ENCODE measurements at places on chromosomes 2 and 18. TPM values are rescaled to one million over a fixed set of nuclear protein-coding genes. Genes with fewer than 3 reads are reported as not detected.
A peak's percentile ranks its signal among the peaks of the same experiment; 100 is the strongest.

DNA sequence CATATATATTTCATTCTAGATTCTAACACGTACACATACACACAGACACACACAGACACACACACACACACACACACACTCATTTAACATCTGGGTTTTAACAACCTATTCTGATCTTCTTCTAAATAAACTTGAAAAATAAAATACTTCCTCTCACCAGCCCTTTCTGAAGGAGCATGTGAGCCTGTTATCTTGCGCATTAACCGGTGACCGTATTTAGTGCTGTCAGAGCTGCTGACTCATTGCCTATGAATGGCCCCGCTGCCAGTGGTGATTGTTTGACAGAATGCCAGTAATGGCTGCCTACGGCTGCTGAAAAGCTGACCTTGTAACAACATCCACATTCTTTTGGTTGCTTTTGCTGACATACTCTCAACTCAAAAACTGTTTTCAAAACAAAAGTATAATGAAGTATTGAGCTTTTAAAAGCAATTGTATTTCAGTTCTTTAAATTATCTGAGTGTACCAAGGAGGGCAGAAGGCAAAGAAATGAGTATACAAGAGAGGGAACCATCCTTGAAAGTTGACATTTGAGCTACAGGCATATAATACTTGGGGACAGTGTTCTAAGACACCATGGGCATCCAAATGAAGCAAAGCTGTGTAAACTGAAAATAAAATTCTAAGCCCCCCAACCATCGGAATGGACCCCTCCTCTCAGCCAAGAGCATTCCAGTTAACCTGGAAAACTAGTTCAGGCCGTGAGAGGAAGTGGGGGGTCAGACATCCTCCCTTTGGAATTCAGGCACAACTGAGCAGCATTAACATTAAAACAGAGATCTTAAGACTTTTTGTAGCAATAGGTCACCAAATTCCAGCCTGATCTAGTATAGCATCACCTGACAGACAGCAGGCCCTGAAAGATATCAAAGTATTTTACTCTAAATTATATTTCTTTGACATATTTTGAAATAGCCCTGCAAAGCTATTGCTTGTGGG, 50.2 kb upstream of the DTNA start:
- peak; percentile 73 for DNase-seq

- DNase-seq: no peak
These were observed 90.2 kb downstream of the NCK2 start for GRCh38 chr2:105834931-105835330.

DNA sequence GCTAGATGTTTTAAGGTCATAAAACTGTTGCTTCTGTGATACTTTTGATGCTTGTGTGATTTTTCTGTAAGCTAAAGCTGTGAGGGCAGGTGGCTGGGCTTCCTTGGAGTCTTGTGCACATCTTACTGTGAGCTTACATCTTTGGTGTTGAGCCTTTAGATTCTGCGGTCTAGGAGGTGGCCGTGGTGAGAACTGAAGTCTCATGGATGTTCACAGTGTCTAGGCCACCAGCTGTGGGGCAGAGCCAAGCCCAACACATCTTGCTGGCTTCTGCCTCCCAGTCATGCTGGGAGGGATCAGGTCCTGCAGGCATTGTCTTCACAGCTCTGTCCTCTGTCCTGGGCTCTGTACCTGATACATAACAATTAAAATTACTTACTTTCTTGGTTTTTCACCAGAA, 219.7 kb upstream of the HS6ST1 start:
- peak; percentile 31 for DNase-seq

DNA sequence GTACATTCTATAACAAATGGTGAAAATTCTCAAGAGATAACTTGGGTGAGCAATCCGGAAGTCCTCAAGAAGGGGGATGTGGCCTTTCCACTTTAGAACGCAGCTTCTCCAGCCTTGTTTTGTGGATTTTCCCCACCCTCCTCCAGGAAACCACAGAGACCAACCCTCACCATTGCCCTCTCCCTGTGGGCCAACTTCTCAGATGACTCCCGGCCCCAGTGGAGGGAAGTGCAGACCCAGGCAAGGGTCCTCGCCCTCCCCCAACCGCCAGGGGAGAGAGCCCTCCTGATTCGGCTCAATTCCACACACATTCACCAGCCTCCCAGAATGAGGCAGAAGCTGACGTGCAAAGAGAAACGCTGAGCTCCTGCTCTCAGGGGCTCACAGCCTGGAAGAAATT, 277.2 kb downstream of the EIPR1 start:
- DNase-seq: peak; percentile 63

ALKAL2 gene
- 15.5 TPM for total RNA-seq

DNA sequence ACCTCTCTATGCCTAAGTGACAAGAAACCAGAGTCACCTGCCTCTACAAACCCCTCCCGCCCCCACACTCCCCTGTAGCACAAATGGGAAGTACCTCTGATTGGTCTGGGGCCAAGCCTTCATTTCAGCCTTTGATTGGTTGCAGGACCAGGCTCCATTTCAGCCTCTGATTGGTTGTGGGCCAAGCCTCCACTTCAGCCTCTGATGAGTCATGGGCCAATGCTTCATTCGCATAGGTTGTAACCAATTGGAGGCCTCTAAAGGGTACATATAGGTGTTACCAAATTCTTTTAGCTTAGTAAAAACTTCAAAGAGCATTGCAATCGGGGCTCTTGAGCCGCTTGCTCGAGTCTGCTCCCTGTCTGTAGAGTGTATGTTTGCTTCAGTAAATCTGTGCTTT, 25.0 kb downstream of the CCDC102B start:
- no peak for DNase-seq

C2orf66 gene
- total RNA-seq: not detected

DNA sequence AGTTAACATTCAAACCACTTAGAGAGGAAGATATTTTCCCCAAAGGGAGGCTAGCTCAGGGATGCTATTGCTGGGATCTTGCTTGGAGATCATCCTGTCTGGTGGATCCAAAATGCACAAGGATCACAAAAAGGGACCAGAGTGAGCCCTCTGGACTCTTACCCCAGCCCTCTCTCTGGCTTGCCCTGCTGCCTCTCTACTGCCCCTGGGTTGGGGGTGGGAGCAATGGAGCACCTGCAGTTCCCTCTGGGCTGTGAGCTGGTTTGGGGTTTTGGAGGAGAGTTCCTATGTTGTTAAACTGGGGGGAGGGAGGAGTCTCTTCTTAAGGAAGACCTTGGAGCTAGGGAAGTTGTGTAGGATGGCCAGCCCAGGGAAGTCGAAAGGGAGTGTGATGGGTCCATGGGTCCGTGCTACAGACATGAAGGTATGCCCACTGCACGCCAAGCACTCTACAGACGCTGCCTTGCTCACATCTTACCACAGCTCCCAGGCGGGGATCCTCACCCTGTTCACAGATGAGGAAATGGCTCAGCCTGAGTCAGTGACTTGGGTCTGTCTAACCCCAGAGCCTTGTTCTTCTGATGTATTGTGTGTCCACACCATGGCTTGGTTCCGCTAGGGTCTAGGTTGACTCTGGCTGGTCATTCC, 3.8 kb downstream of the LBH start:
- DNase-seq: peak; percentile 62

DNA sequence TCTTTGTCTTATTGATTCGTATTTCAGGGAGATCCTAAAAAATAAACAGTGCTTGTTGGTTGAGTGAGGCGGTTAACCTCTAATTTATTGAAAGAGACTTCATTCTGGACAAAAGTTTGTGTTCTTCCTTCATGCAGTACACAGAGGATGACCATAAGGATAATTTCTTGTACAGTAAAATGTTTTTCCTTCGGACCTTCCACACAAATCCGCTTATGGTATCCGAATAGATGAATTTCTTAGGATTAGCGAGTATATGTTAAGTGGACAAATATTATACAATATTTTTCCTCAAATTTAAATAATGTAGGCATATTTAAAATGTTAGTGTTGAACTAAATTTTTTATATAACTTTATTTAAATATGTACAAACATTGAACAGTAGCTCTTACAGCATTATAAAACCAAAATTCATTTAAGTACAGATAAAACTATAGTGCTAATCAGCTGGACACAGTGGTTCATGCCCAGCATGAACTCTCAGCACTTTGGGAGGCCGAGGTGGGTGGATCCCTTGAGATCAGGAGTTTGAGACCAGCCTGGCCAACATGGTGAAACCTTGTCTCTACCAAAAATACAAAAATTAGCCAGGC, 84.4 kb downstream of the LPIN1 start:
- DNase-seq: no peak

UGT1A8 gene
- not detected for total RNA-seq

- DNase-seq: no peak
These were observed 128.0 kb downstream of the OLA1 start for GRCh38 chr2:174120346-174120745.

SERPINB3 gene
- total RNA-seq: not detected

- peak; percentile 51 for DNase-seq
These were observed 38.5 kb downstream of the ANO7 start for GRCh38 chr2:241226723-241227572.

DNA sequence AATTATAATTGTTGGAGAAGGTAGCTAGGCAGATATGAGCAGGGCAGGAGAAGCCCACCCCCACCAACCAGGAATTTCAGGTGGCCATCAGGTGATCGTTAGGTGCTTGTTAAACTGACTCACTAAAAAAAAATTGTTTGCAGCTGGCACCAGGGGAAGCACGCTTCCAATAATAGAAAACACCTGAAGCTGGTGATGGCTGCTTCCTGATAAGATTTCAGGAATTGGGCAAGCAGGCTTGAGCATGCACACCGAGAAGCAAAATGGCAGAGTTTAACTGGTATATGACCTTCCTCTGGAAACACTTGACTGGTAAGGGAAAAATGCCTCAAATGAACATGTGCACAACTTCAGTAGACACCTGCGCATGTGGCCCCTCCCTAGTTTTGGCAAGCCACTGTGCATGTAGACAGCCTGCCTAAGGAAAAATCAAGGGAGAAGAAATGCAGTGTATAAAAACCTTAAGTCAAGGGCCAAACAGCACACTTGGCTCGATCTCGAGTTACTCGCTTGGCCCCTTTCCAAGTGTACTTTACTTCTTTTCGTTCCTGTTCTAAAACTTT, 292.8 kb downstream of the CCDC85A start:
- no peak for DNase-seq

HMSD gene
- total RNA-seq: 1.0 TPM

DNA sequence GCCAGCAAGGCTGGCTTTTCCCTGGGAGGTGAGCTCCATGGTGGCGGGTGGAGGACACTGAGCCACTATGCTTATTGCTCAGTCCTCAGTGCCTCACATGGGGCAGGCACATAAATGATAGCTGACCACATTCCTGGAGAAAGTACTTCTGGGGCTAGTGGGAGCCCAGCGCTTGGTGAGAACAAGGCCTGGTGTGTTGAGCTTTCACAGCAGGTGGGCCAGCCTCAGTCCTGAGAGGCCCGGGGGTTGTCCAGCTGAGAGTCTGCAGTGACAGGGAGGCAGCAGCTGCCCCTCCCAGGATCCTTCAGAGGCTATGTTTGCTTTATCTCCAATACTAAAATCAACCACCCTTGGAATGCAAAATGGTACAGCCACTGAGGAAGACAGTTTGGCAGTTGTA, 217.7 kb downstream of the ZBTB7C start:
- DNase-seq: no peak

GALNT13 gene
- total RNA-seq: 0.09 TPM

FZD7 gene
- 2.0 TPM for total RNA-seq

DNA sequence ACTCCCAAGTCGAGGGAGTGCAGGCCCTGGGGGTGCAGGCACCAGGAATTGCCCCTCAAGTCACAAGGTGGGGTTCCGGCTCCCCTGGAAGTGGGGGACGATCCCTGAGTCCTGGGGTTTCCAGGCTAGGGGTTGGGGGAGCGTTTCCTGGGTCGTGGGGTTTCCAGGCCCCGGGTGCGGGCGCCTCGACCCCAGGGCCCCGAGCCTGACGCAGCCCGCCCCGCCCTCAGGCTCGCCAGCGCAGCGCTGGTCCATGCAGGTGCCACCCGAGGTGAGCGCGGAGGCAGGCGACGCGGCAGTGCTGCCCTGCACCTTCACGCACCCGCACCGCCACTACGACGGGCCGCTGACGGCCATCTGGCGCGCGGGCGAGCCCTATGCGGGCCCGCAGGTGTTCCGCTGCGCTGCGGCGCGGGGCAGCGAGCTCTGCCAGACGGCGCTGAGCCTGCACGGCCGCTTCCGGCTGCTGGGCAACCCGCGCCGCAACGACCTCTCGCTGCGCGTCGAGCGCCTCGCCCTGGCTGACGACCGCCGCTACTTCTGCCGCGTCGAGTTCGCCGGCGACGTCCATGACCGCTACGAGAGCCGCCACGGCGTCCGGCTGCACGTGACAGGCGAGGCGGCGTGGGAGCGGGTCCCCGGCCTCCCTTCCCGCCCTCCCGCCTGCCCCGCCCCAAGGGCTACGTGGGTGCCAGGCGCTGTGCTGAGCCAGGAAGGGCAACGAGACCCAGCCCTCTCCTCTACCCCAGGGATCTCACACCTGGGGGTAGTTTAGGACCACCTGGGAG, 12.0 kb downstream of the SIGLEC15 start:
- peak; percentile 89 for DNase-seq

DNA sequence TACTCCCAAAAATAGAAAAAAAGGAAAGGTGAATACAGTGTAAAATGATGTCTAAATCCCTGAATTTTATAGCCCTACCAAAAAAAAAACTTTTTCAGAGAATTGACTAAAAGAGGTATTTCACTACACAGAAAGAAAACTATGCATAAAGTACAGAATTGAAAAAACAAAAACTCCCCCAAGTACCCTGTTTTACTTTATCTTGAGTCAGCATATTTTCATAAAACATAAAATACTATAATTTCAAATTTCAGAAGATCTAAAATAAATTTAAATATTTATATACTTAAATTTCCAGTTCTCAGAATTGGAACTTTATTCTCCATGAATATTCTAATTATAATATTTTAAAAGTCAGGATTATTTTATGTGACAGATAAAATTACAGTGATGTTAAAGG, 10.1 kb downstream of the NCKAP1 start:
- DNase-seq: no peak

MTA3 gene
- 36.9 TPM for total RNA-seq

- DNase-seq: no peak
These were observed 562.8 kb downstream of the TNS1 start for GRCh38 chr2:217440000-217440399.

DNA sequence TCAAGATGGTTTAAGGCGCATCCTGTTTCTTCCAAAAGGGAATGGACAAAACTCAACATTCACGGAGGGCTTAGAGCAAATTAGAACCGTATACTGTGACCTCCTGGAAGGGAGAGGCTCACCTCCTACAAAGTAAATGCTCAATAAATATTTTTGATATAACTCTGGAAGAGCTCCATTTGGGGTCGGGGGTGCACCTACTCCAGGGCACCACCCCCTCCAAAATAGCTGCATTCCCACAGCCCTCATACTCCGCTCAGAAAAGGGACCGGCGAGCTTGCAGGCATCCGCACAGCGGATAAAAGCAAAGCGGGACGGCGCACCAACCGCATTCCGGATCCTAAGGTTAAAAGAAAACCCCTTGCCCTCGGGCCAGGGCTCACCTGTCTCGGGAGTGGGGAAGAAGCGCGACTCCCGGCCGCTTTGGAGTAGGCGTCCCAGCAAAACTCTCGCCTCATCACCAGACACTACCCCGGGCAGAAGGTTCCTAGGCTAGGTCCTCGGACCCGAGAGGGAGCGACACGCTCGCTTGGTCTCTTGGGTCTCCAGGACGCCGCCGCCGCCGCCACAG, 378 bp downstream of the WDPCP start:
- DNase-seq: peak; percentile 95
